NCI-H446 treated with DMSO at 0.1 percent for 48 hours (cell line): ENCODE measurements at places on chromosomes 5 and 9.

- no peak for DNase-seq
These were observed 358.8 kb upstream of the TRPC7 start for GRCh38 chr5:136724161-136724560.

DNA sequence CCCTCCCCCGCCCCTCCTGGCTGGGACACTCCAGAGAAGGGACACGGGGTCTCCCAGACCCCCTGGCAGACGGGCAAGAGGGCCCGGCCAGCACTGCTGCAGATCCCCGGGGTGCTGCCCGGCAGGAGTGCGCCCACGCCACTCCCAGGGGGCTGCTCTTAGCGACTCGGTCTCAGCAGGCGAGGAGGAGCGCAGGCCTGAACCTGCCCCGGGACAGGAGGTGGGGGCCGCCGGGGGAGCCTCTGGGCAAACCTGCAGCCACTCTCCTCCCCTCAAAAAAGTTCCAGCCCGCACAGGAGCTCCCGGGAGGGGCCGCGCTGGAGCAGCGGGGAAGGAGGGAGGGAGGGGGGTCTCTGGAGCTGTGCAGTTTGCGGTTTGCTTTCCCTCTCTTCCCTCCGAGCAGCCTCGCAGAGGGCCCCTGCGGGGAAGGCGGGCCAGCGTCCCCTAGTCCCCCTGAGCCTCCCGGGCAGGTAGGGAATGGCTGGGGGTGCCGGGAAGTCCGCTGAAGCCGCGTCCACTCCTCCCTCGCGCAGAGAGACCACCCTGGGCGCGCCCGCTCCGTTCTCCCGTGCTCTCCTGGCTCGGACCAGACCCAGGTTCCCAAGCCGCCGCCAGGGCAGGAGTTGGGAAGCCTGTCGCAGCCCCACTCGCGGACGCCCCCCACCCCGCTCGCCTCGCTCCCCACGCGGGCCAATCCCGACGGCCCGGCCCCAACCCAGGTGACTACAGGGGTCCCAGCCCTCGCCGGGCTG lies 44.2 kb downstream of the NACC2 start:
- DNase-seq, result no peak

DNA sequence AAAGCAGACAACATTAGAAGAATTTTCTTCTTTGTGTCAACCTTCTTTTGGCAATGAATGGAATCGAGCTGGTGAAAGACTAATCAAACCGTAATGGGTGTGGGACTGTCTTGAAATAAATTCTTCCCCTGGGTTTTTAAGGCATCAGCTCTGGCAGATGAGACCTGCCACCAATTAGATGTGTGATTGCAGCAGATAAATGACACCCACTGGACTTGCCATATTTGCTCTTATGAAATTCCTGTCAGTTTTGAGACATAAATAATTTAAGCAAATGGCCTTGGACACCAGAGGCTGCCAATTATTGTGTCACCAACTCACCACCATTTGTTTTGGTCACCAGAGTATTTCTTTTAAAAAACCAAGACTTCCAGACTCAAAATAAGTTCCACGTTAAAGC lies 135.9 kb upstream of the RGMB start:
- DNase-seq, result peak; percentile 79

DNA sequence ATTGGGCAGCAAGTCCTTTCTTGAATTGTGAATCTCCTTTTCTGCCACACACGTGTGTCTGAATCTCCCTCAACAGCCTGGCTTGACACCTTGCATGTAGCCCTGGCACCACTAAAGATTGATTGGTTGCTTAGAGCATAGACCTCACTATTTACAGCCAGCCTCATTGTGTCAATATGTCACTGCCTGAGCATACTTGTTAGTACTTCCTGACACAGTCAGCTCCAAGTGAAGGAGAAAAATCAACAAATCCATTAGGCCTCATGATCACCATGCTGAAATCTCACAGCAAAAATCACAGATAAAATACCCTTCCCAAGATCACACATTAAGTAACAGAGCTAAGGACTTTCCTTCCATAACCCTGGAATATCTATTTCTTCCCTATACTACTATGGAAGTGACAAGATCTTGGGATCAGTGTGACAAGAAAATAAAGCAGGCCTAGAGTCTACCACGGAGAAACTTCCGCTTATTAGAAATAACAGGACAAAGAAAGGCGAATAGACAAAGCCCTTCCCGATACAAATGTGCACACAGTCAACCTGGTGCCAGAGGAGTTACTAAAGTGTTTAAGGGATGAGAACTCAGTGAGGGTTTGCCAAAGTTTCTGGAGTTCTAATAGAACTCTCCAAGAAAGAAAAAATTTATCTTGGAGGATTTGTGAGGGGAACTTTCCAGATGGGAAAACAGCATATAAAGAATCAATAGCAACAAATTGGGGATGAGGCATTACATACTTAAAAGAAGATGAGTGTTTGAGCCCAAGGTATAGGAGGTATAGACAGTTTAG lies 5.6 kb upstream of the ARL15 start:
- DNase-seq, result no peak

GRCh38 chr5:141234109-141234667 lies 11.0 kb upstream of the PCDHB15 start:
- DNase-seq, result no peak

GRCh38 chr5:139091439-139092156 lies 106.6 kb downstream of the SIL1 start:
- DNase-seq, result no peak
